ENCODE measurements at places on chromosomes 5 and 9. TPM values are rescaled to one million over a fixed set of nuclear protein-coding genes. Genes with fewer than 3 reads are reported as not detected.

DNA sequence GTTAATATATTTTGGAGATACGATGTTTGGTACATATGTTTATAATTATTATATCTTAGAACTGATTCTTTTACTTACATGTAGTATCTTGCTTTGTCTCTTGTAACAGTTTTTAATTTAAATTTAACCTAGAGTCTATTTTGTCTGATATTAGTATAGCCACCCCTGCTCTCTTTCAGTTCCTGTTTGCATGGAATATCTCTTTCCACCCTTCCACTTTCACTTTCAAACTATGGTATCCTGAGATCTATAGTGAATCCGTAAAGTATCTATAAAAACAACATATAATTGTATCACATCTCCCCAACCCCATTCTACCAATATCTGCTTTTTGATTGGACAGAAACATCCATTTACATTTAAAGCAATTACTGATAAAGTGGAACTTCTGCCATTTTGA lies 7.2 kb downstream of the IRGM start:
- DNase-seq: no peak

GRCh38 chr5:108381350-108381953 lies 446 bp downstream of the FBXL17 start:
- peak; percentile 62 for DNase-seq

- DNase-seq: no peak
These were observed 233.7 kb downstream of the TLE1 start for GRCh38 chr9:81455462-81456219.

DNA sequence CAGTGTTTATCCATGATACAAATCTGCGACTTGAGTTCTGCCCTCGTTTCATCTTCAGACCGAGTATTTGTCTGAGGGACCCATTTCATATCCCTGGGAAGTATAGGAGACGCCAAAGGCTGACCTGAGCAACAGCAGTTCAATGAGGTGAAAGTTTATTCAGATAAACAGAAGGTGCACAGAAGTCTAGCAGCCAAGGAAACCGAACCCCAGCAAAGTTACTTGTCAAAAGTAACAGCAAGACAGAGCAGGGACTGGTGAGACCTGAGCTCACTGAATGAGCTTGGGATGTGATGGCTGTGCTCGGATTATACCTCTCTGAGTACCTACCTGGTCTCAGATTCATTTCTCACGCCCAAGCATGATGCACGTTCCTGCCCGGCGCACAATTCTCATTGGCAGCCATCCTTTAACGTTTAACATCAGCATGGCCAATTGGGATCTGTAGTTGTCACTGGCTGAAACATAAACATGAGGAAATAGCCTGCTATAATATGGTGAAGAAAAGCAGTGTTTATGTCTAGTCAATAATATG lies 599 bp downstream of the LYRM7 start:
- peak; percentile 15 for DNase-seq

DNA sequence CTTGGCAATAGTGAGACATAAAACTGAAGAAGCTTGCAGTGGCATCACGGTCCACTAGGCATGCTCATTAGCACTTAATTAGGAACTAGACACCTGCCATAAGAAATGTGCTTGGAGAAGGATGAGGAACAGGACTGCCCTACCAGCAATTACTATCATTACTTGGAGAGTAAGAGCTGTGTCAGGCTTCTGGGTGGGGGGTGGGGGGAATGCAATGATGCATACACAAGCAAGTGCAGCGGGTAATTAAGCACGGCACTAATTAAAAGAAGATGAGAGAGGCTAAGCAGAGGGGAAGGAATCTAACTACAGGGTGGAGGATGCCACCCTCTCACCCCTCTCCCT lies 53.1 kb downstream of the TLE1 start:
- DNase-seq: no peak

- no peak for DNase-seq
These were observed 94.8 kb downstream of the HCN1 start for GRCh38 chr5:45601424-45601823.

DNA sequence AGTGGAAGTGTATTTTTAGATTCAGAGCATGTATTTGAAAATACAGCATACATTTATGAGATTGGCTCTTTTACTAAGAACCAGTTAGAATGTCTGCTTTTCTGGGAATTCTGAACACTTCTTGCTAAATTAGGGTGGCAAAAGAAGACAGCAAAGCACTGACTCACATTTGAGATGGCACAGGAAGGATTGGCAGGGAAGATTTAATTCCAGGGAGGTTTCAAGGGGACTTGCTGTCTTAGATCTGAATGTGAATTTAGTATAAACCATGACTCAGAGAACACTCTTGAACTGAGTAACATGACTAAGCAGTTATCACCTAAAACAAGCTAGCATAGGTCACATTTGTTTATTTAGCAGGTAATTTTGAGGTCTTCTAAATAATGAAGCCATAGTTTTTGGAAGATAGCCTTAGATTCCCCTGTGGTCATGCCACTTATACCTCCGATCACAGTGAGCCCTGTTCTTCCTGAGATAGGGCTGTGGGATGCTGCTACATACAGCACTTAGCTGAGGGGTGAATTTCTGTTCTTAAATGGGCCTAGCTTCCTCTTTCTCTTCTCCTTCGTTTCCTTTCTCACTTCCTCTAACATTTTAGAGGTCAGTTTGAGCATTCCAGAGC lies 173.8 kb downstream of the PCSK1 start:
- DNase-seq: no peak

DNA sequence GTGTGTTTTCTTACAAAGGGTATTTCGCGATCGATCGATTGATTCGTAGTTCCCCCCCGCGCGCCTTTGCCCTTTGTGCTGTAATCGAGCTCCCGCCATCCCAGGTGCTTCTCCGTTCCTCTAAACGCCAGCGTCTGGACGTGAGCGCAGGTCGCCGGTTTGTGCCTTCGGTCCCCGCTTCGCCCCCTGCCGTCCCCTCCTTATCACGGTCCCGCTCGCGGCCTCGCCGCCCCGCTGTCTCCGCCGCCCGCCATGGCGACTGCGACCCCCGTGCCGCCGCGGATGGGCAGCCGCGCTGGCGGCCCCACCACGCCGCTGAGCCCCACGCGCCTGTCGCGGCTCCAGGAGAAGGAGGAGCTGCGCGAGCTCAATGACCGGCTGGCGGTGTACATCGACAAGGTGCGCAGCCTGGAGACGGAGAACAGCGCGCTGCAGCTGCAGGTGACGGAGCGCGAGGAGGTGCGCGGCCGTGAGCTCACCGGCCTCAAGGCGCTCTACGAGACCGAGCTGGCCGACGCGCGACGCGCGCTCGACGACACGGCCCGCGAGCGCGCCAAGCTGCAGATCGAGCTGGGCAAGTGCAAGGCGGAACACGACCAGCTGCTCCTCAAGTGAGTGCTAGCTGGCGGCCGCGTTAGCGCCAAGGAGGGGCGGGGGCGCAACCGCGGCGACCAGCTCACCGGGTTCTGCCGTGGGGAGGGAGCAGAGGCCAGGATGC lies 480 bp downstream of the LMNB1 start:
- DNase-seq: peak; percentile 71

CNTNAP3B gene
- total RNA-seq: not detected

PRRC2B gene
- 235 TPM for total RNA-seq

DCTN3 gene
- total RNA-seq: 70.0 TPM

GFI1B gene
- total RNA-seq: 0.79 TPM

SH3RF2 gene
- 49.4 TPM for total RNA-seq

SVEP1 gene
- 2.9 TPM for total RNA-seq

ACOT12 gene
- 1.4 TPM for total RNA-seq

SEMA6A gene
- 26.3 TPM for total RNA-seq

LOX gene
- total RNA-seq: 4.9 TPM

MYMK gene
- total RNA-seq: not detected

DNAH5 gene
- total RNA-seq: 0.14 TPM

BRINP1 gene
- not detected for total RNA-seq

EQTN gene
- total RNA-seq: not detected
